Liver (tissue), 10 donors: ENCODE measurements at places on chromosomes 4 and X.
A peak's percentile ranks its signal among the peaks of the same experiment; 100 is the strongest.

GRCh38 chr4:116733370-116733769 is 352.0 kb downstream of the TRAM1L1 start:
- DNase-seq: no peak

- no peak for DNase-seq
These were observed 8.8 kb downstream of the BCOR start for GRCh38 chrX:40088803-40089540.

DNA sequence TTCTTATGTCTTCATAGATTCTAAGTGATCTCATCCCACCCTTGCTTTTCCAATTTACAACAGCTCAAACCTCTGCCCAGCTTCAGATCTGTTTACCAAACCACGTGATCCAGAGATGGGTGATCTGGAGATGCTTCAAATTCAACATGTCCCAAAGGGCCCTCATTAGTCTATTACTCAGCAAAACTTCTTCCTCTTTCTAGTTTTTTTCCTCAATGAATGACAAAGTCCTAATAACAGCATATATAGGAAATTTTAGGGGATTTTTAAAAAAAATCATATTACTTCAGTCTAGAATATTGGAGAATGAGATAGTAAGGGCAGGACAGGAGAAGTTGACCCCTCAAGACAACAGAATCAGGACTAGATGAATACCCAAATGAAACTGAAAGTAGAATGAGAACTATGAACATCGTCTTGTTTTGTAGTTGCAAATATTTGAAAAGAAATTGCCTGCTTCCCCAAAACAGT is 127.1 kb downstream of the CFAP299 start:
- DNase-seq: no peak

DNA sequence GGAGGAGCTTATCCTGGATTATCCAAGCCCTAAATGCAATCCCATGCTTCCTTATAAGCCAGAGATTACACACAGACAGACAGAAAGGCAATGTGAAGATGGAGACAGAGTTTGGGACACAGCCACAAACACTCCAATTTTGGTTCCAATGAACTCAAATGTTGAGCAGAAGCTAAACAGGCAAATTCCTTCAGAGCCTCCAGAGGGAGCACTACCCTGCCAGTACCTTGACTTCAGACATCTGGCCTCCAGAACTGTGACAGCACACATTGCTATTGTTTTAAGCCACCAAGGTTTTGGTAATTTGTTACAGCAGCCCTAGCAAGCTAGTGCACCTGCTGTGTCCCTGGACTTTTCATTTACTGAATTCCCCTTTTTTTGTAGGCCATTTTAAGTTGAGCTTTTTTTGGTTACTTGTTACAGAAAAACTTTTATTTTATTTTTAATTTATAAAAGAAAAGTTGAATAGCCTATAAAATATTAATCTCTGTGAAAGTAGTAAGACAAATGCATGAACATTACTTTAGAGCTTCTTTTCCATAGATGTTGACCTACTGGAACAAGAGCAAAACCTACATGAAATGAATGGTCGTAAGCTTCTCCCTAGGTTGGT is 33.4 kb upstream of the SRD5A3 start:
- DNase-seq: peak; percentile 36

DNA sequence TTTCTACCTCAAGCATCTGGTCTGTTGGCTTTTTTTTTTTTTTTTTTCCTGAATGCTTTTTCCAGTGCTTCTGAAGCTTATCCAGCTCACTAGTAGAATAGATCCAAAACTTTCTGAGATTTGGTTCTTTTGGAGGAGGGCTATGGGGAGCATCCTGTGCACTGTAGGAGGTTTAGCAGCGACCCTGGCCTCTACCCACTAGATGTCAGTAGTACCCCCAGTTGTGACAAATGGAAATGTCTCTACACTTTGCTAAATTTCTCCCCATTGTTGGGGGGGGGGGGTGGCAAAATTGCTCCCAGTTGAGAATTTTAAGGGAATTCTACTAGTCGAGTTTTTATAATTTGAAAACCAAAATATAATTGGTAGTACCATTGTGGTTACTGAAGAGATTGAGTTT is 23.0 kb upstream of the PPA2 start:
- no peak for DNase-seq

- no peak for DNase-seq
These were observed 35.1 kb downstream of the TMLHE start for GRCh38 chrX:155577682-155578081.

DNA sequence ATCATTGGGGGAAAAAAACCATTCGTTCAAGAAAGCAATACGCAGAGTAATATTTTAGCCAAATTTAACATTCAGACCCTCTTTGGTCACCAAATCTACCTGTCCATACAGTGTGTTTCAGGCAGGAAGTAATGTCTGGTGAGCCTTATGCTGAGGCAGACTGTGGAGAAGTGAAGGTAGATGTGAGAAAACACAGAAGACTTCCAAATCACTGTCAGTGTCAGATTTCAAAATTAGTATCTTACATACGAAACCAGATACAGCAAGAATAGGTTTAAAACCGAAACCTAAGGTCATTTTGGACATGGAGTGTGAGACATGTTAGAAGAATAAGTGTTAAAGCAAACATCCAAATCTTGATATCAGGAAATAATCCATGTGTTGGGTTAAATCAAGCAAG is 664.5 kb upstream of the HTR2C start:
- DNase-seq: no peak

DNA sequence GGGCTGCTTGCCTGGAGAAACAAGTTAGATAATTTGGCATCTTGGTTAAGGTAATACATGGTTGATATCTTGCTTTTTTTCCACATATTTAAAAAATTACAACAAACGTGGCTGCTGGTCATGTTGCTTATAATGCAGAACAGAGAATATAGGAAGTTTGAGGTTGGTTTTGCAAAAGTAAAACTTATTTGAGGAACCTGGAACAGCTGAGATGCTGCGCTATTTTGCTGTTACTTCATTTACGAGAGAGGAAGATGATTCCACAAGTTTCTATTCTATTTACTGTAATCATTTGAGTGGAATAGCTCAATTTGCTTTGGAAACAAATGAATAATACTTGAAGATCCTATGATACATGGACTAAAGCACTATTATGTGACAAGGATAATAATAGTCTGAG is 118.9 kb downstream of the TMA16 start:
- no peak for DNase-seq

DNA sequence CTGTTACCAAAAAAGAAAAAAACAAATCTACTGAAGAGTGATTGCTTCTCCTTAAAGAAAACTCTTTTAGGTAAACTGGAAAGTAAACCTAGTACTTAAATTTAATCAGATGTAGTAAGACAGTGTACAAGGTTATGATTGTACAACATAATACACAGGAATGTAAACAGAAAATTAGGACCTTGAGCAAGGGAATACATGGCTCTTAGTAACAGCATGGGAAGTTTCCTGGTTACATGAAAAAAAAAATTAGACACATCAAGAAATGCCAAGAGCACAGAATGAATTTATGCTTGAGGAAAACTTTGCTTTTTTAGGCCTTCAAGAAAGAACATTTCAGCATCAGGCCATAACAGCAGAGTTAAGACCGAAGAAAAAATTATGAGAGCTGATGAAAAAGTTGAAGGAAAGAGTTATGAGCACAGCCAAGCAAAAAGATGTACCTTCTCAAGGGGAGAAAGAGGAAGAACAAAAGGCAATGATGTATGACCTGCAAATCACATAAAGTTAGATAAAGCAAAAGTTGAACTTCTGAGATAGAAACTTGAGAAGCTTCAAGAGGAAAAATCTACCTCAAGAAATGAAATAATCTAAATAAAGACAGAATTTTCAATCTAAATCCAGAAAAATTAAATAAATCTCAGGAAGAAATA is 311.6 kb downstream of the GALNTL6 start:
- no peak for DNase-seq

GRCh38 chr4:89439533-89439932 is 131.9 kb upstream of the GPRIN3 start:
- no peak for DNase-seq

- no peak for DNase-seq
These were observed 112.4 kb downstream of the CT47B1 start for GRCh38 chrX:120763269-120763668.

DNA sequence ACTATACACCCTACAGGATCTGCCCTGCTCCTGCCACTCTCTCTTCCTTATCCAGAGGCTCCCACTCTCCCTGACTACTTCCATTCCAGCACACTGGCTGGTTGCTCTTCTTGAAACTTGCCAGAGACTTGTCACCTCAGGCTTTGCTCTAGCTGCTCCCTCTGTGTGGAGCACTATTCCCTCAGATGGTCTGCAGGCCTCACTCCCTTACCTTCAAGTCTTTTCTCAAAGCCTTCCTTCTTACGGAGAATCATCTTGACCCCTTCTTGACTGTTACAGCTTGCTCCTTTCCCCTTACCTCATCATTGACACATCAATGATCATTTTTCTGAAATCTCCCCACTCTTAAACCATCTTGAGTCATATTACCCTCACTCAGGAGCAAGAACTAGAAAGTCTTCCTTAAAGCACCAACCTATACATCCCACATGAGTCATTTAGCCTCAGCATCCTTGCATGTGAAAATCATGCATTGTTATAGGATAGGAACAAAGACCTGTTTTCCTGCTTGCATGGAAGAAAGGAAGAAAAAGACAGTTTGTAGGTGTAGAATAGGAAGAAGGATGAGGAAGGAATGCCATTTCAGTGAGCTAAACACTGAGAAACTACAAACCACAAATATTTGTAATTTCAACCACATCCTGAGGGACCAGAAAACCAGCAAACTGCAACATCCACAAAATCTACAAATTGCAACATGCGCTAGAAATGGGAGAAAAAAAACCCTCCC is 55.7 kb downstream of the ANTXR2 start:
- DNase-seq: no peak

- DNase-seq: peak; percentile 68
These were observed 17.2 kb upstream of the RNF212 start for GRCh38 chr4:1130316-1131186.

DNA sequence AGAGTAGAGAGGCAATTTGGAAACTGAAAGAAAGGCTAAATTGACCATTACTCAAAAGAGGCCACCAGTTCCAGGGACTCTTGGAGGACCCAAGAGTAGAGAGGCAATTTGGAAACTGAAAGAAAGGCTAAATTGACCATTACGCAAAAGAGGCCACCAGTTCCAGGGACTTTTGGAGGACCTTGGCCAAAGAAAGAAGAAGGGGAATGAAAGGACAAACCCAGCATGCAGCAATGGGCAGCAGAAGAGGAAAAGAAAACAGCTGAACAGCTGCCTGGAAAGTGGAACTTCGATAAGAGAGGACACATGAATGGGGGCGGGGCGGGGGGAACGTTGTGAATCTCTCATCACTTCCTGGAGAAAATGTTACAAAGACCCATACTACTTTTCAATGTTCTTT is 80.8 kb downstream of the PALLD start:
- no peak for DNase-seq

GRCh38 chrX:71269801-71270395 is 13.5 kb upstream of the NONO start:
- DNase-seq: no peak

GRCh38 chrX:78708816-78709215 is 38.7 kb upstream of the LPAR4 start:
- no peak for DNase-seq

DNA sequence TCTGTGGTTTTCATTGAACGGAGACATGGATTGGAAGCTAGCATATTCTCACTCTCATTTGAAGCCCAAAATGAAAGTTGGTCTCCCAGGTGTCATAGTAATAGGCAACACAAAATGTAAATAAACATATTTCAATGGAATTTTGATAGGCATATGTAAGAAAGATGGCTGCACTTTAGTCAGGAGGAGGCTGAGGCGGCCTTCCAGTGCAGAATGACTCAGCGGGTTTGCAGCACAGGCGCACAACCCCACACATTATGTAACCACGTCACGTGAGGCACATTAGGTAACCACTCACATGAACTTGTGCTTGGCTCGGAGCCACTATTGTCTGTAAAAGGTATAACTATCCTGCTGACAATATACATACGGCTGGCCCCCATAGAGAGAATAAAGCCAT is 381.7 kb downstream of the GPAT3 start:
- no peak for DNase-seq

DNA sequence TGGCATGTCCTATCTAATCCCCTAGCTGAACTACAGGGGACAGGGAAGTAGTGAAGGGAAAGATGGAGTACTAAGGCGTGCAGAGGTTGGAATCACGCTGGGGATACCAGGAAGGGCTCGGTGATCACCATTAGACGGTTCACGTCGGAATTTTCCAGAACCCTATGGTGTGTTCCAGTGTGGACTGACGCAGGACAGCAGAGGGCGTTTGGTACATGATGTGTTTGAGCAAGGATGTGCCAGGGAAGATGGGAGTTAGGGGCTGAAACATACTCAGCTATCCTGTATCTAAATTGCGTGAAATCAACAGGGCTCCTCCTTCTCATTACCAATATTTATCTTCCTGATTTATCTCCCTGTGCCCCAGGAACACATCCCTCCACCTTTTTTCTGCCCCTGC is 33.7 kb downstream of the PRPS2 start:
- no peak for DNase-seq

DNA sequence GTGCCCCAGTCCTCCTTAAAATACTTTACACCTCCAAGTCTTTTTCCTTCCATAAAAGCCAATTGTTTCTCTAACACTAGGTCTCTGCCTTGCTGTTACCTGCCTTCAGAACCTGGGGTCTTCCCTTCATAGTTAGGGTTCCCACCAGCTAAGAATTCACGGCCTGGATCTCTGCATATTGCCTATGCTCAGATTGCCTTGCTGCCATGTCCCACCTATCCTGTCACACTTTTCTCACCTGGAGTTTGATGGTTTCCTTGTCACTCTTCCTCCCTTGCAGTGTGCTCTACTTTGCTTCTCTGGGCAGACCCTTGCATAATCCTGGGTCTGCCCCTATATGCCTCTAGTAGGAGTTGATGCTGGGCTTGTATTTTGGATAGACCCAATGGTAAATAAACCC is 36.6 kb upstream of the TMPRSS11E start:
- no peak for DNase-seq

DNA sequence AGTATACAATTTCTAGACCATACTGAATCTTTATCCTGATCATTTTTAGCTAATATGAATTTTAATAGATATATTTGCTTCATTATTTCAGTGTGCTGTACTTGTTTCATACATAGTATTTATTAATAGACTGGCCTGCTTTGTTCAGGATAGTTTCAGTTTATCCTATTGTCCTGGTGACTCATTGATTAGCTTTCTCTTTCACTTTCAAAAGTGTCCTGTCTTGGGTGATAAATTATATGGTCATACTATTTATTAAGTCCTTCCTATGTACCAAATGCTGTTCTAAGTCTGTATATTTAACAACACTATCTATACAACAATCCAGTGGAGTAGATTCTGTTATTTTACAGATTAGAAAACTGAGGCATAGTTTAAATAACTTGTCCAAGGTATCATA is 153.8 kb upstream of the RAPGEF2 start:
- no peak for DNase-seq

DNA sequence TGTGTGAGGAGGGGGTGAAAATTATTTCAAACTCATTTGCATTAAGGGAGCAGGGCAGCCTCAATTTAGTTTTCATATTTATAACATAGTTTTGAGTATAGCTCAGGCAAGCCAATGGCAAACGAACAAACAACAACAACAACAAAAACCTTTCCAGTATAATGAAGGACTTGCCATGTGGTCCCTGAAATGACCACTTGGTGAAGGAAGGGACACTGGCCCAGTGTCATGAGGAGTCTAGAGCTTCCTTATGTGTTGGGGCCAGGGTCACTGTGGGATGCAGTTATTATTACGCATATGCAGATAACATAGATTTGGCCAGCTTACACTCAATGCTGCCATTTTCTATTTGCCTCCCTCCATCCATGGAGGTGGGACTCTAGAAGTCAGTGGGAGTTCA is 23.3 kb downstream of the NKX3-2 start:
- DNase-seq: no peak

- no peak for DNase-seq
These were observed 20.8 kb downstream of the USO1 start for GRCh38 chr4:75745161-75745560.
